ENCODE measurements at places on chromosomes 16 and 17.
A peak's percentile ranks its signal among the peaks of the same experiment; 100 is the strongest.

GRCh38 chr17:14469971-14470370 lies 169.1 kb downstream of the HS3ST3B1 start:
- no peak for DNase-seq

DNA sequence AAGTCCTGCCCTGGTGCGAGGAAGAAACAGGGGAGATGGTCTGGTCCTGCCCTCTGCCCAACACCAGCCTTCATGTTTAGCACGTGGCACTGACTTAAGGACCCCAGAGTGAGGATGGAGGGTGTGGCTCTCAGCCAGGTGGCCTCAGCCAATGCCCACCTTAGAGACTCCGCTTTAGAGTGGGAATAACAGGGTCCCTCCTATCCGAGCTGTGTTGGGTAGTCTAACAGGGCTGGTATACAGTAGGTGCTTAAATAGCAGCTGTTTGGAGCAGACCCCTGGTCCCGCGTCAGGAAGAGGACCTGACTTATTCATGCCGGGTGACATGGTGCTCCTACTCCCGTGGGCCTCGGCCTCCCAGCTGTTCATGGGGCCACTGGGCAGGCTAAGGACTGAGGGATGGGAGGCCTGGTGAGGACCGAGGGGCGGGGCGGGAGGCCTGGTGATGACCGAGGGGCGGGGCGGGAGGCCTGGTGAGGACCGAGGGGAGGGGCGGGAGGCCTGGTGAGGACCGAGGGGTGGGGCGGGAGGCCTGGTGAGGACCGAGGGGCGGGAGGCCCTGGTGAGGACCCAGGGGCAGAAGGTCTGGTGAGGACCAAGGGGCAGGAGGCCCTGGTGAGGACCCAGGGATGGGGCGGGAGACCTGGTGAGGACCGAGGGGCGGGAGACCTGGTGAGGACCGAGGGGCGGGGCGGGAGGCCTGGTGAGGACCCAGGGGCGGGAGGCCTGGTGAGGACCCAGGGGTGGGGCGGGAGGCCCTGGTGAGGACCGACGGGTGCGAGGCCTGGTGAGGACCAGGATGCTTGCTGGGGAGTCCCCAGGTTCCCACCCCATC lies 7.6 kb downstream of the ZFPM1 start:
- no peak for DNase-seq

- no peak for DNase-seq
Observed at GRCh38 chr17:2947996-2948550, 115.3 kb downstream of the OR1D5 start.

DNA sequence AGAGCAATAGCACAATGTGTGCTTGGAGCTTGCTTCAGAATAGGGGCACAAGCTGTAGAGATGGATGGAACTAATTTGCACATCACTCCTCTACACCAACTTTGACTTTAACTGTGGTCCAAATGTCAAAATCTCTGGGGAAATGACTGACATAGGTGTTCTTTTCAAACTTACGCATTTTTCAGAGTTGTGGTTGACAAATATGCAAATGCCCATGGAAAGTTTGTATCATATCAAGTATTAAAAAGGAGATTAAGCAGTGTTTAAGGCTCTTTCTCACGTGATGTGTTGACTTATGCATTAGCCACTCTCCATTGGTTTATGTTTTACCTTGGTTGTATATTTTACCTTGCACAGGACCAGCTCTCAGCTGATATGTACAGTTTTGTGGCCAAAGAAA lies 77.1 kb downstream of the ELAC2 start:
- no peak for DNase-seq

DNA sequence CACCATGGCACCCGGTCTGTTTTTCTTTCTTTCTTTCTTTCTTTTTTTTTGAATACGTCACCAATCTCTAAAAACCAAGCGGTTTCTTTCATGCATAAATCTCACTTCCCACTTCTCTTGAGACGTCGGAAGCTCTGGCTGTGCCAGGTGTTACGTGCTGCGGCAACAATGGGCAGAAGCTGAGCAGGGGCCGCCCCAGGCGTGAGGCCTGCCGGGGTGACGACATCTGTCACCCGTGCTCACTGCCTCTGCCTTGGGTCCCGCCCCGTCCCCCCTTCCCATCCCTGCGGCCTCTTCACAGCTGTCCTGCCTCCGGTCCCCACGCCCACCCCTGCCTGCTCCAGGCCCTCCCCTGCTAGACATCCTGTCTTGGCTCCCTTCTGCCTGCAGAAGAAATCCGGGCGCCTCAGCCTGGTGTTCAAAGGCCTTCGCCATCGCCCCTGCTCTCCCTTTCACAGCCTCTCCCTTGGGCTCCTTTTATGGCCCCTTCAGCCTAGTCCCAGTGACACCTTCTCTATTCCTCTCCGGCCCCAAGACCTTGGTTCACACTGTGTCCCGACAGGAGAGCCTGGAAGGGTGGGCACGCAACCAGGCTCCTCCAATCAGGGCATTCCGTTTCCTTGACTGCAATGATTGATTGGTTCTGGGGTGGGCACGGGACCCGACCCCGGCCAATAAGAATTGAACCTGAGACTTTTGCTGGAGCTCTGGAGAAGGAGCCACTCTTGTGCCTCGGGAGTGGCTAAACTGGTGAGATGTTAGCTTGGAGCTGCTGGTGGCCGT lies 4.8 kb downstream of the P2RX1 start:
- DNase-seq, result peak; percentile 34

DNA sequence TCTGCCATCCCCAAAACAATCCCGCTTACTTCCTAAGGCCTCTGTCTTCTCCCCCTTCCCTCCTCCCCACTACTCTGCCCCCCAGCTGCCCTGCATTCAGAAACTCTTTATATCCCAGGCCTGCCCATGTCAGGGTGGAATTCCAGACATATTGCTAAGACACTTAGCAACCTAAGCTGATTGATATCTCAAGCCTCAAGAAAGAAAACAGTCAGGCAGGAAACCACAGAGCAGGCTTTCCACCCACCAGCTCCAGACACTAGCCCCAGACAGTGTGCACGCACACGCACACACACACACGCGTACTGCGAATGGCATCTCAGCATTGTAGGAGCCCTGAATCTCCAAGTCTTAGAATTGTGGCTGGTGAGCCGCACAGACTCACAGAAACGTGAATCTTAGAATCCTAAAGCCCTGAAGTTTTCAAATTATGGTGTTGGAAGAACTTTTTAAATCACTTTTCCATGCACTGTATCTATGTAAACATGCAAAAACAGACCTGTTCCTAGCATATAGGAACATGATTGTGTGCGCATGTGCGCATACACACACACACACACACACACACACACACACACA lies 8.8 kb upstream of the LPCAT2 start:
- no peak for DNase-seq

GRCh38 chr16:26712876-26713275 lies 353.9 kb upstream of the C16orf82 start:
- no peak for DNase-seq

DNA sequence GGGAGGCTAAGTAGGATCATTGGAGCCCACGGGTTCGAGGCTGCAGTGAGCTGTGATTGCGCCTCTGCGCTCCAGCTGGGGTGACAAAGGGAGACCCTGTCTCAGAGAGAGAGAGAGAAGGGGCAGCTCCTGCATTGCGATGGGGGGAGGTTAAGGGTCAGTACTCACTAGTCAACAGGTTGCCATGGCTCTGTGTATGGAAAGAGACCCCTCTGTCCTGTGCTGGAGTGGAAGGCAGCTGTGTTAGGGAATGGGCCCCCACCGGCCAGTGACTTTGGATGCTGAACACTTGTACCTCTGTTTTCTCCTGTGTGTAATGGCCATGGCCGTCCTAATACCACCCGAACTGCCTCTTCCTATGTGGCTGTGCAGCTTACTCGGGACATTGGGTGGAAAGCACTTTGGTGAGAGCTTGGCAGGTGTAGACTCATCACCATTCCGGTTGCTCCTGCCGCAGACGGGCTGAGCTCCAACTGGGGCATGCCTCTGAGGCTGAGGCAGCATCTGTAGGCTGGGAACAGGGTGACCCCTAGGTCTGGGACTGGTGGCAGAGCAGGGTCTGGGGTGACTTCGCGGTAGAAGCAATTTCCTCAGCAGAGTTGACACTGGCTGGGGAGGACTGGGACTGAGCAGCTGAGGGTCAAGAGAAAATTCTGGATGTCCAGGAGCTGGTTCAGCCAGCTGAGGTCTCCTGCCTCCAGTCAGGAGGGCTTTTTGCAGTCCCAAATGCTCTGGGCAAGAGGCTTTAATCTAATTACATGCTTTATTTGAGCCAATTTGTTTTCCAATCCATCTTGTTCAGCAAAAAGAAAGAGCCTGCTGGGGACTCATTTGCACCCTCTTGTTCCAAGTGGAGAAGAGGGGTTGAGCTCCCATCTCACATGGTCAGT lies 184.5 kb downstream of the NTN1 start:
- no peak for DNase-seq

DNA sequence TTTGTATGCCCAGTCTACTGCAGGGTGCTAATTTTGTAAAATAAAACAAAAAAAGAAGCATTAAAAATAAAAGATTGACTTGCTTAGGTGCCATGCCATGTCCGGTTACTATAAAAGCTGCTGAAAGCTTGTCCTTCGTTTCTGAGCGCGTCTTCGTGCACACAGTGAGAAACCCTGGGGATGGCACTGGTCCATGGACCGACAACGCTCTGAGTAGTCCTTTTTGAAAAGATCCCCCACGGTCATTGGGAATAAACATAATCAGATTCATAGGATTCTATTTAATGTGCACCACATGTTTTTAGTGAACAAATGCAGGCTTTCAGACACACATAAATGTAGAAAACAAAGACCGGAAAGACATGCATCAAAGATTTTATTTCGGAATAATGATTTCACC lies 146.3 kb downstream of the XYLT1 start:
- no peak for DNase-seq

GRCh38 chr16:30748634-30749445 lies 615 bp downstream of the PHKG2 start:
- DNase-seq, result no peak

DNA sequence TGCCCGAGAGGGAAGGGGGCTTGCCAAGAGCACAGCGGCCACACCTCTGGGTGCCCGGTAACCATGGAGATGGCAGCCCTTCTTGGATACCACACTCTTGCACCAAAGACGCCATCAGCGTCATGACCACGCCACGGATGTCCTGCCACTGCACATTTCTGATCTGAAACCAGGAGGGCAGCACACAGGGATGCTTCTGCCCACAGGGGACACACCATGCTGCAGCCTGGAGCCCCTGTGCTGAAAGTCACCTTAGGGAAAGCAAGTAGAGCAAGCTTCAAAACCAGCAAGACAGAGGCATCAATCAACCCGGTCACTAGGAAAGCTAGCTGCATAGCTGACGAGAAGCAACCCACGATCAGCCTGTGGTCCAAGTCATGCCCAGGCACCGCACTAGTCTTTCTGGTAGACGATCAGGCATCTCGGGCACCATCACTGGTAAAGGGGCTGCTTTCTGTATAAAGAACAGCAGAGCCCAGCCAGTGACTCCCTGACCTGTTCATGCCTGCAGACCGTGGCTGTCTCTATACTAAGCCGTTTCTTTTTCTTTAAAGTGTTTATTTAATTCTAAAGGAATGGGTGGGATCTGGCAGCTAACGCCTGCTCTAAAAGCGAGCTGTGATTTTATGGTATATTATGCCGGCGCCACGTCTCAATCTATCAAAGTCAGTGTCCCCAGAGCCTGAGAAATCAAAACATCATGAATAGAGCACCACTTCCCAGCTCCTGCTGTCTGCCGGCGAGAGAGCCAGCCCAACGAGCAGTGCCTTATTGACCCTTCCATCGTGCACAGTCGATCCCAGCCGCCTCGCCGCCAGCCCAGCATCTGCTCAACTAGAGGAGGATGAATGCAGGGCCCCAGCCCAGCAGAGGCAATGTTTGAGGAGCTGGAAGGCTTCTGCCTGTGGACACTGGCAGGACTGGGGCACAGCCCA lies 244.7 kb downstream of the RBFOX3 start:
- no peak for DNase-seq

GRCh38 chr17:50624321-50624934 lies 10.3 kb upstream of the ABCC3 start:
- no peak for DNase-seq

DNA sequence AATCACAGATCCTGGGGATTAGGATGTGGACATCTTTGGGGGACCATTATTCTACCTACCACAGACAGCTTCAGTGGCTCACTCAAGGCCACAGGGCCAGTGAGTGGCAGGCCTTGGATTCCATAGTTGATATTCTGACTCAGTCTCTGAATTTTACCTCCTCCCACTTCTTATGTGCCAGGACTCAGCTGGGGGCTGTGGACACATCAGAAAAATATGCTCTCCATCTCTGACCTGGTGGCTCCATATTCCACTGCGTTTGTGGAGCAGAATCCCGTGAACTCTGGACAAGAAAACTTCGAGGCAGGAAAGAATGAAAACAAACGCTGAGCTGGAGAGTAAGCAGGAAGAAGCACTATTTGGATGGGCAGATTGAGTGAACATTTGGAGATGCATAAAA lies 301.8 kb upstream of the MAF start:
- no peak for DNase-seq

DNA sequence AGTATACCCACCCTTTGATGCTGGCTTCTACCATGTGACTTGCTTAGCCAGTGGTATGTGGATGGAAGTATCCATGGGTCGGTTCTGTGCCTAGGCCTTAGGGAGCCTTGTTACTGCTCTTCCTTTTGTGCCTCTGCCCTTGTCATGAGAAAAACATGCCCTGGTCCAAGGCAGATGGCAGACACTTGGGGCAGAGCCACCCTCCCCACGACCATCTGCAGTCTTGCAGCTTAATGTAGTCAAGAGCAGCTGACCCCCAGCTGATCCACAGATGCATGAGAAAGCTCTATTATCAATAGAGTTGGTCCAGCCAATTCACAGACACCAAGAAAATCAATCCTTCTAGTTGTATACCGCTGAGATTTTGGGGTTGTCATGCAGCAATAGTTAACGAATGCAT lies 95.7 kb downstream of the SLC39A11 start:
- no peak for DNase-seq

- no peak for DNase-seq
Observed at GRCh38 chr17:49443862-49444261, 29.2 kb upstream of the PHB1 start.

- no peak for DNase-seq
Observed at GRCh38 chr16:3358871-3359270, 3.2 kb downstream of the OR2C1 start.

- DNase-seq, result no peak
Observed at GRCh38 chr17:6495450-6496115, 51.3 kb downstream of the PIMREG start.
